Right ventricle myocardium superior (tissue), 1 donor: ENCODE measurements at places on chromosomes 16 and 17. TPM values are rescaled to one million over a fixed set of nuclear protein-coding genes. Genes with fewer than 3 reads are reported as not detected.

- DNase-seq, result no peak
These were observed 305.6 kb downstream of the CPPED1 start for GRCh38 chr16:12498077-12498476.

- no peak for DNase-seq
These were observed 258.2 kb upstream of the IRX5 start for GRCh38 chr16:54672500-54672899.

- no peak for DNase-seq
These were observed 5.9 kb downstream of the ZDHHC7 start for GRCh38 chr16:85005285-85006069.

- DNase-seq, result no peak
These were observed 786.1 kb downstream of the KCNJ2 start for GRCh38 chr17:70955441-70955840.

GRCh38 chr17:46877466-46877865 is 26.1 kb downstream of the WNT9B start:
- peak; percentile 69 for DNase-seq

- DNase-seq, result no peak
These were observed 1.1 kb upstream of the USP32 start for GRCh38 chr17:60392845-60393702.

- DNase-seq, result no peak
These were observed 53.5 kb downstream of the C17orf58 start for GRCh38 chr17:67942810-67943209.

GRCh38 chr16:3401719-3402397 is 843 bp downstream of the ZNF174 start:
- no peak for DNase-seq

DNA sequence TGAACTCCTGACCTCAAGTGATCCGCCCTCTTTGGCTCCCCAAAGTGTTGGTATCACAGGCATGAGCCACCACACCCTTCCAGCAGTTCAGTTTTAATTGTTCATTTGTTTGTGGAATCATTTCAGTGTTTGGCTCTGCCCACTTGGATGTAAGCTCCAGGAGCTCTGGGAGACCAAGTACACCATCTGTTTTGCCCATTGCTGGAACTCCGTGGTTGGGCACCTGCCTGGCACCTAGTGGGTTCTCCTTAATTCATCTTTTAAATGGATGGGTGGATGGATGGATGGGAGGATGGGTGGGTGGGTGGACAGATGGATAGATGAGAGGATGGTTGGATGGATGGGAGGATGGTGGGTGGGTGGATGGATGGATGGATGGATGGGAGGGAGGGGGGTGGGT is 953 bp upstream of the NECAB2 start:
- peak; percentile 4 for DNase-seq

Gene DLX3
- not detected for total RNA-seq

Gene NEK8
- 0.30 TPM for total RNA-seq

Gene TACO1
- 43.1 TPM for total RNA-seq

Gene NPIPB5
- 45.6 TPM for total RNA-seq

Gene NHERF2
- total RNA-seq, result 258 TPM

Gene ALOX12B
- not detected for total RNA-seq
